ENCODE measurements at places on chromosomes 3 and 15.

GRCh38 chr3:32143849-32144757, 37.7 kb downstream of the GPD1L start:
- peak; percentile 80 for DNase-seq
- H3K4me1 ChIP-seq, result no peaks in the 10 kb centered on the region
- H3K4me3 ChIP-seq, result no peak overlapping the region
- no peaks in the 10 kb centered on the region for H3K27me3 ChIP-seq

GRCh38 chr15:80563372-80563997, 131.6 kb upstream of the ABHD17C start:
- no peak for DNase-seq
- no peaks in the 10 kb centered on the region for H3K36me3 ChIP-seq
- peaks cover 7% of the 10 kb centered on the region for H3K4me1 ChIP-seq
- H3K4me3 ChIP-seq, result no peak overlapping the region

DNA sequence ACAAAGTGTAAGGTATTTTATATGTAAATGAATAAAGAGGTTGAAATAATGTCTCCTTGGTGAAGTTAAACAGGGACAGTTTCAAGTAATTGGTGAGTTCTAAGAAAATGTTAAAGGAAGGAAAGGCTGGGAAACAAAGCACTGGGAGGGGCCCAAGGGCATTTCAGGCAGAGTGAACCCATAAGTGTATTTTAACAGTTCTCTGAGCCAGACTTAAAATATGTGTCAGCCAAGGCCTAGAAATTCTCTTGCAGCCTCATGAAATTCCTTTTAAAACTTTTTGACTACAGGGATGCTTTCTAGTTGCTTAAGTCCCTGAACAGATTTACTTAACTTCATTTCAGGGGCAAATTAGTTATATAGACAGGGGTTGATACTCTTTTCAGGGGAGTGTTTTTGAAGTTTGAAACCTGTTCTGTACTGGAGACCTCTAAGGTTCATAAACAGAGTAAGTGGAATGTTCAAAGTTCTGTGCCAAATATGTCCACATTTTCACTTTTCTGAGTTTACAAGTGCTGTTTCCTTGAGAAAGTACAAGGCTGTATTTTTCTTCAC, 77.6 kb downstream of the GALK2 start:
- no peak overlapping the region for H3K4me3 ChIP-seq
- DNase-seq, result no peak
- peaks cover 11% of the 10 kb centered on the region for H3K4me1 ChIP-seq
- no peaks in the 10 kb centered on the region for H3K27me3 ChIP-seq
- H3K27ac ChIP-seq, result peak overlapping the region; percentile 1

GRCh38 chr3:106829206-106829605, 548.0 kb upstream of the CCDC54 start:
- H3K36me3 ChIP-seq, result peaks cover 6% of the 10 kb centered on the region
- no peaks in the 10 kb centered on the region for H3K27me3 ChIP-seq
- no peak overlapping the region for H3K4me3 ChIP-seq
- DNase-seq, result peak; percentile 42

GRCh38 chr3:150508401-150508800, 37.9 kb downstream of the SERP1 start:
- H3K27ac ChIP-seq, result no peak overlapping the region
- no peak overlapping the region for H3K4me3 ChIP-seq
- peaks cover 8% of the 10 kb centered on the region for H3K4me1 ChIP-seq
- no peaks in the 10 kb centered on the region for H3K27me3 ChIP-seq
- no peaks in the 10 kb centered on the region for H3K36me3 ChIP-seq

DNA sequence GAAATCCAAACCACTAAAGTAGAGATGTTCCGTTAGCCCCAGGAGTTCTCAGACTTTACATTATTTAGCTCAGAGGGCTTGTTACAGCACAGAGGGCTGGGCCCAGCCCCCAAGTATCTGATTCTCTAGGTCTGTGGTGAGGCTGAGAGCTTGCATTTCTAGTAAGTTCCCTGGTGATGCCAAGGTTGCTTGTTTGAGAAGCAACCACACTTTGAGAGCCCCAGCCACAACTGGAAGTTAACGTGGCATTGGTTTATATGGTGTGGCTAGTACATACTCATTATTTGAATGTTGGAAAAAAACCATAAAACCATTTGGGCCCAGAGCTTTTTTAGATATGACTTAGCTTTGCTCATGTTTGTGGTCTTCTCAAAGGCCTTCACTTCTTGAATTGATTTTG, 35.9 kb downstream of the PRR23E start:
- H3K36me3 ChIP-seq, result no peaks in the 10 kb centered on the region
- DNase-seq, result no peak
- H3K4me1 ChIP-seq, result peaks cover 7% of the 10 kb centered on the region
- H3K27me3 ChIP-seq, result no peaks in the 10 kb centered on the region

DNA sequence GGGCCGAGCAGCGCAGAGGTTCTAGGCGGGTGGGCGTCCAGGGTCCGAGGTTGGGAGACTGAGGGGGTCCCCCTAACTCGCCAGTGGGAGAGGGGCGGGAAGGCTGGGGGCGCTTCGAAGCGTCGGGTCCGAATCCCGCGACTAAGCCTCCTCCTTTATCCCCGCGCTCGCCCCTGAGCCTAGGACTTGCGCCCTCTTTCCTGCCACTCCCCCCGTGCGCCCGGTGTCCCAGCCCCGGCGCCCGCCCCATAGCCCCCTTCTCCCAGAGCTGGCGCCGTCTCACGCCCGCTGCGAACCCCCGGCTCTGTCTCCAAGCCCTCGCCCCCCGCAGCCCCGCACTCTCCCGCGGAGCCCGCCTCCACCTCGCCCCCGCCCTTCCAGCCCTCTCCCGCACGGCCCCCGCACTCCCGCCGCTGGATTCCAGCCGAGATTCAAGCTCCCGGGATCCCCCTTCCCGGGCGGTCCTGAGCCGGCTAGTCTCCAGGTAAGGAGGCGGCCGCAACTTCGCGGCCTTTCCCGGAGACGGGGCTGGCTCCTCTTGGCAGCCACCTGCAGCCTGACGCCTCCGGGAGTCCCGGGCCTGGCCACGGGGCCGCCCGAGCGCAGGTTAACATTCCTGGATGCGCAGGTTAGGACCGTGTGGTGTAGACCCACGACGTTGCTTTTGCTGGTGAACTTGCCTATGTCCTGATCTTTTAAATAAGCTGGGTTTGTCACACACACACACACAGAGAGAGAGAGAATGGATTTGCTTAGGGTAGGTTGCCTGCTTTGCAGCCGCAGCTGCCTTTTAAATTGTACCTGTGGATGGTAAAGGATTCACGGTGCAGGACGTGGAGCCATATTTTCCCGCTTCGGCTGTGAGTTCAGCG, 563 bp downstream of the PXYLP1 start:
- no peaks in the 10 kb centered on the region for H3K36me3 ChIP-seq
- no peak overlapping the region for H3K27ac ChIP-seq
- H3K4me1 ChIP-seq, result peaks cover 12% of the 10 kb centered on the region
- DNase-seq, result peak; percentile 64
- H3K27me3 ChIP-seq, result peaks cover 29% of the 10 kb centered on the region

DNA sequence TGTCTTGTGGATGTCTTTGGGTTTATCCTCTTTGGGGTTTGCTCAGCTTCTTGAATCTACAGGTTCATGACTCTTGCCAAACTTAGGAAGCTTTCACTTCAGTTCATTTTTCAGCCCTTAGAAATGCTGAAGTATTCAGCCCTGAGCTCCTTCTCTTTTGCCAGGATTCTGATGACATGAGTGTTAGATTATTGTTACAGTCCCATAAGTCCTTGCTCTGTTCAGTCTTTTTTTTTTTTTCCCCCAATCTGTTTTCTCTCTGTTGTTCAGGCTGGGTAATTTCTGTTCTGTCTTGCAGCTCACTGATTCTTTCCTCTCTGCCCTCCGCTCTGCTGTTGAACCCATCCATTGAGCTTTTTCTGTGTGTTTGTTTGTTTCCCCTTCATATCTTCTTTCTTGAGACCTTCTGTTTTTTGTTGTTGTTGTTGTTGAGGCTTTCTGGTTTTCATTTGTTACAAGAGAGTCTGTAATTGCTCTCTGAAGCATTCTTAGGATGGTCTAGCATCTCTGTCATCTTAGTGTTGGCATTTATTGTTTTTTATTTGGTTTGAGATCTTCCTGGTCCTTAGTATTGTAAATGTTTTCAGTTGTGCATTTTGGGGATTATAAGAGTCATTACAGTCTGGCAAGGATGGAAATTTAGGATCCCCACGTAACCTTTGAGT, 18.4 kb downstream of the LRCH3 start:
- DNase-seq, result no peak
- H3K4me1 ChIP-seq, result peaks cover 9% of the 10 kb centered on the region
- H3K27me3 ChIP-seq, result no peaks in the 10 kb centered on the region
- H3K4me3 ChIP-seq, result no peak overlapping the region

DNA sequence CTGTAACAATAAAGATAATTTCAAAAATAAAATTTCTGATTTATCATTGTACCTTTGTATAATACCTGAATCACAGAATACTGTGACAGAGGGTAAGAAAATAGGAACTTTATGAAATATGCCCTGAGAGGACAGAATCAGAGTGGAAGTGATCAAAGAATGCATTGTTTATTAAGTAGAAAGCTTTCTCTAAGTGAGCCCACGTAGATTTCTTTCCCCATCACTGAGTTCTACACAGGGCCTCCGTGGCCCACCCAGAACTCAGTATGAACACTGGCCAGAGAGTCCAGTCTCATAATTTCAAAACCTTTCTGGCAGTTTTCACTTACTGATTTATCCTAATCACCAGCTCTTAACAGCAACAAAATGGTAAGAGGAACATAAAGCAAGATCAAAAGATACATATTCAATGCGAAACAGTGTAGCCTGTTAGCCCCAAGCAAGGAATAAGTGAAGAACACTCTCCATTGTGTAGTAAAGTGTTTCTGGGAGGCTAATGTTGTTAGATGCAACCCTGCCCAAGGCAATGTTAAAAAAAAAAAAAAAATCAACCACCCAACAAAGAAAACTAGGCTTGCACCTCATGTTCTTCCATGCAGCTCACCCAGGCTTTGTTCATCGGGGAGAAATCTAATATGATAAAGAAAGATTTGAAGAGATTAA, 341.3 kb downstream of the LSAMP start:
- H3K36me3 ChIP-seq, result no peaks in the 10 kb centered on the region
- DNase-seq, result no peak
- H3K4me3 ChIP-seq, result no peak overlapping the region
- no peaks in the 10 kb centered on the region for H3K4me1 ChIP-seq
- no peak overlapping the region for H3K27ac ChIP-seq

- no peaks in the 10 kb centered on the region for H3K27me3 ChIP-seq
- H3K4me1 ChIP-seq, result peaks cover 4% of the 10 kb centered on the region
Observed at GRCh38 chr3:2653706-2654105, 456.5 kb downstream of the IL5RA start.

DNA sequence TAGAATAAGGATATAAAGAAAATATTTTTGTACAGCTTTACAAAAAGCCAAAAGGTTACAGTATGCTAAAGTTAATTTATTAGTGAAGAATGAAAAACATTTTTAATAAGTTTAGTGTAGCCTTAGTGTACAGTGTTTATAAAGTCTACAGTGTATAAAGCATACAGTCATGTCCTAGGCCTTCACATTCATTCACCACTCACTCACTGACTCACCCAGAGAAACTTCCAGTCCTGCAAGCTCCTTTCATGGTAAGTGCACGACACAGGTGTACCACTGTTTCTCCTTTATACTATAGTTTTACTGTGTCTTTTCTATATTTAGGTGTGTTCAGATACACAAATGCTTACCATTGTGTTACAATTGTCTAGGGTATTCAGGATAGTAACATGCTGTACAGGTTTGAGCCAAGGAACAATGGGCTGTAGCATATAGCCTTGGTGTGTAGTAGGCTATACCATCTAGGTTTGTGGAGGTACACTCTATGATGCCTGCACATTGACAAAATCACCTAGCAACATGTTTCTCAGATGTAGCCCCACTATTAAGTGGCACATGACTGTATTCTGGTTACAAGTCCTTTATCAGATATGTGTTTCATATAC, 197.1 kb upstream of the KBTBD8 start:
- DNase-seq, result no peak
- no peak overlapping the region for H3K27ac ChIP-seq

DNA sequence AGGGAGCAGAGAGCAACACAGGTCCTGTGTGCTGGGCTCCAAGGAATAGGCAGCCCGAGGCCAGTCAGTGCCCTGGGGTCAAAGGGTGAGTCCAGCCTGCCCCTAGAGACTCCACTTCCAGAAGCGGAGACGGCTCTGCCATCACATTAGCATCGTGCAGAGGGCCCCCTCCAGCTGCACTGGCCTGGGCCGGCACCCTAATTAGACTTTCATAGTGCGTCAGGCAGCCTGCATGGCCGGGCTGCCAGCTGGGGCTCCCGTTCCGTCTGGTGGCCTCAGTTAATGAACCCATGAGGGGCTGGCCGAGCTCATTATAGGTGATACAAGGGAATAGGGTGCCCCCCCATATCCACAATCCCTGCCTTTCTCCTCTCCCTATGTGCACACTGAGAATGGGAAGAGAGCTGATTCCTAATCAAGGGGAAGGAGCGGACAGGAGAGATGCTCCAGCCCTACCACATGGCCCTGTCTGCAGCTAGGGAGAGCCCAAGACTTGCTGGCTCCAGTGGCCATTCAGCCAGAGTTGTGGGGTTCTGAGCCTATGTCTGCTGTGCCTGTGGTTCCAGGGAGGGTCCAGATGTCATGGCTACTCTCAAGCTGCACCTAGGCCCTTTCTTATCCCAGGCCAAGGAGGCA, 128.0 kb downstream of the SRGAP3 start:
- no peak overlapping the region for H3K4me3 ChIP-seq
- no peaks in the 10 kb centered on the region for H3K27me3 ChIP-seq
- no peaks in the 10 kb centered on the region for H3K36me3 ChIP-seq
- no peak overlapping the region for H3K27ac ChIP-seq

- no peak for DNase-seq
- no peaks in the 10 kb centered on the region for H3K27me3 ChIP-seq
- no peaks in the 10 kb centered on the region for H3K36me3 ChIP-seq
- H3K27ac ChIP-seq, result no peak overlapping the region
- peaks cover 19% of the 10 kb centered on the region for H3K4me1 ChIP-seq
Observed at GRCh38 chr15:28952666-28953491, 67.1 kb downstream of the APBA2 start.

- no peak for DNase-seq
- H3K27ac ChIP-seq, result no peak overlapping the region
- H3K4me1 ChIP-seq, result peaks cover 4% of the 10 kb centered on the region
- H3K27me3 ChIP-seq, result no peaks in the 10 kb centered on the region
- H3K4me3 ChIP-seq, result no peak overlapping the region
- no peaks in the 10 kb centered on the region for H3K36me3 ChIP-seq
Observed at GRCh38 chr3:81869382-81869781, 107.9 kb upstream of the GBE1 start.

GRCh38 chr3:151201051-151201730, 1.8 kb downstream of the GPR171 start:
- H3K36me3 ChIP-seq, result no peaks in the 10 kb centered on the region
- H3K4me1 ChIP-seq, result no peaks in the 10 kb centered on the region
- no peak for DNase-seq
- no peak overlapping the region for H3K27ac ChIP-seq
- no peak overlapping the region for H3K4me3 ChIP-seq

Data from neural progenitor cell (in vitro differentiated cells).